ENCODE measurements at places on chromosomes 6 and 20.

DNA sequence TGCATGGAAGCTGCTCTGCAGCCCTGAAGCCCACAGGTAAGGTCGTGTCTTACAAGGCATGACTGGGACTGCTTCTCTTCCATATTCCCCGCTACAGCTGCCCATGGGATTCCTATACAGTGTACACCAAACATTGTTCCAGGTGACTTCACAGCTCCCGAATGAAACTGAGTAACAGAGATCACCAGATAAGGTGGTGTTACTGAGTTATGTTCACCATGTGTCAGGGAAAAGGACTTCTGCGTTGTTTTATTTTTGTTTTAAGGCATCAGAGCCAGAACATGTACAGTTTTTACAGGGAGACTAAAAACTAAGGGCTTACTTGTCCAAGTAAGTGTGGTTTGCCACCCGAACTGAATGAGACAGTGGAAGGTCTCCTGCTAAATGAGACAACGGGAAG lies 138.3 kb downstream of the CD83 start:
- DNase-seq = no peak

GRCh38 chr6:170032197-170032596 lies 258.7 kb downstream of the DLL1 start:
- no peak for DNase-seq

DNA sequence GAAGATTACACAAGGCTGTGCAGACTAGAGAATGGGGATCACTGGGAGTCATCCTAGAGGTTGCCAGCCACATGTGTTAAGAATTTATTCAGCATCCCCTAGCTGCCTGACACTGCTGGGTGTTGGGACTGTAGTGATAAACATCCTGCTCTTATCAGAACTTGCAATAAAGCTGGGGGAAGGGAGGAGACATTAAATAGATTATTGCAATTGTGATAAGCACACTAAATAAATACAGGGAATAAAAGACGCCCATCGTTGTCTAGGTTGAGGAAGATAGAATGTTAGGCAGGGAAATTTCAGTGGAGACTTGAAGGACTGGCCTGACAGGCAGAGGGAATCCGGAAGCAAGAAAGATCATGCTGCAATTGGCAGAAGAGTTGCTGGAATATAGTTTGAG lies 33.2 kb upstream of the TRAM2 start:
- DNase-seq = no peak

DNA sequence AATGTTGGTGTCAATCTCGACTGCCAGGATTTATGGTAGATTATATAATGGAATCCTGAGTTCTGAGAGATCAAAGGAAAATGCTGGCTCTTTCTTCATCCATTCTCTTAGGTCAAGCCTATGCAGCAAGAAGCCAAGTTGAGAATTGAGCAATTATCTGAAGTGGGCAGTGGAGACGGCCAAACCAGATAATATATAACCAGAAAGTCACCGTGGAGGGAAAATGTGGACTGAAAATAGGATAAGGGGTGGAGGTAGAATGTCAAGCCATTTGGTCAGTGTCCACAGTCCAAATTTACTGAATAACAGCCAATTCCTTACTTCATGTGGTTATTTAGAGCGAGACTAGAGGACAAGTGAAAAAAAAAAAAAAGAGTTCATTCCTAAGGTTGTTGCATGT lies 107.8 kb upstream of the ESR1 start:
- no peak for DNase-seq

GRCh38 chr6:34358389-34358905 lies 34.0 kb downstream of the NUDT3 start:
- no peak for DNase-seq

DNA sequence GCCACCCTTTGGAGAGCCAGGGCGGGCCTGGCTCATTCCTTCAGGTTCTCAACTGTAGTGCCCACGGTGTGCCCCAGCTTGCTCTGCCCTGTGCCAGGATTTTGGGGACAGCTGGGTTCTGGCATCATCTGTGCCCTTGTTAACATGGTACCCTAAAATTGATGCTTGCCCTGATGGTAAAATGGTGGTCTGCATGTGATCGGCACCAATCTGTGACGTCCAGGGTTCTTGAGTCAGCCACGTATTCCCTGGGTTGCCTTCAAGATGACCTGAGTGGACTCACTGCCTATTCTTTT lies 31.2 kb upstream of the APCDD1L start:
- no peak for DNase-seq

DNA sequence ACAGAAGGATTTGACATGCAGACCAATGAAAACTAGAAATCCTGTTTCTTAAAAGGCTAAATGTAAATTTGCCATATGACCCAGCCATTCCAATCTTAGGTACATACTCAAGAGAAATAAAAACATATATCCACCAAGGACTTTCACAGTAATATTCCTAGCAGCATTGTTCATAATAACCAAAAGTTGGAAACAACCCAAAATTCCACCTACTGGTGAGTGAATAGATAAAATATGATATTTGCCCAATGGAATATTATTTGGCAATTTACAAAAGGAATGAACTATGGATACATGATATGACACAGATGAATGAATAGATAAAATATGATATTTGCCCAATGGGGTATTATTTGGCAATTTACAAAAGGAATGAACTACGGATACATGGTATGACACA lies 22.7 kb downstream of the MTCL3 start:
- no peak for DNase-seq

DNA sequence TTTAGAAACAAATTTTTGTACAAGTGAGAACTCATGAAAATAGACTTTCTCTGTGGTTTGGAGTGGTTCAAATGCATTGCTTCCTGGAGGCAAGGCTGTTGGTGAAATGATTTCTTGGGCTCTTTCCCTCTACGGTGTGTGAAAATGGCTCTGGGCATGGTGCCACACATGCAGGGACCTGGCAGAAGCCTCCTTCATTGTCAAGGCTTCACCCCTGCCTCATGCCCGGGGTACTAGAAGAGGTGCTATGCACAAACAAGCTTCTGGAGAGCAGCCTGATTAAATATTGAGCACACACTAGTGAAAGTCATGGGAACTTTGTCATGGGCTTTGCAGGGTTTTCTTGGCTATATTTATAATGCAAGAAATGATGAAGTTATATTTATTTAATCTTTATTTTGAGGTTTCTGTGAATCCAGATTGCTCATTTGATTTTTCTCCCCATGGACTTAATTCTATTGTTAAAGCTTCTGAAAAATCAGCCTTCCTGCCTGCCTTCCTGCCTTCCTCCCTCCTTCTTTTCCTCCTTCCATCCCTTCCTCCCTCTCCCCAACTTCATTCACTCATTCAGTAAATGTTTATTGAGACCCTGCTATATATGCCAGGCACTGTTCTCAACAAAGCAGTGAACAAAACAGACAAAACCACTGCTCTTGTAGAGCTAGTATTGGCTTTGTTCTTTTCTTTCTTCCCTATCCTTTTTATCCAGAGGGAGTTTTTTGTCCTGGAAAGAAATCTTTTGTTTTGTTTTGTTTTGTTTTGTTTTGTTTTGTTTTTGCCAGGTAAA lies 21.0 kb downstream of the C6orf89 start:
- DNase-seq = no peak

DNA sequence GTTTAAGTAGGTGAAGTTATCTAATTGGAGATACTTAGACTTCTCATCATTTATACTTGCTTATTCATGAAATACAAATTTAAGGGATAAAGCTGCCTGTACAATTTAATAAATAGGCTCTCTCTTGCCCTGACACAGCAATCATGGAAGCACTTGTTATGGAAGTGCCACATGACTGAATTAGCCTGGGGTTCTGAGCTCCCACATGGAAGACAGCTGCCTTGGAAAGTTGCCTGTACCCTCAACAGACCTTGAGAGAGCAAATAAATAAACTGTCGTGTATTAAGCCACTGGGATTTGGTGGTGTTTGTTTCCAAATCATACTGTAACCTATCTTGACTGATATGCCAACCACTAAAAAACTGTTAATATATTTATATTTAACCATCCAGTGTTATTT lies 87.0 kb upstream of the RSPO3 start:
- no peak for DNase-seq

DNA sequence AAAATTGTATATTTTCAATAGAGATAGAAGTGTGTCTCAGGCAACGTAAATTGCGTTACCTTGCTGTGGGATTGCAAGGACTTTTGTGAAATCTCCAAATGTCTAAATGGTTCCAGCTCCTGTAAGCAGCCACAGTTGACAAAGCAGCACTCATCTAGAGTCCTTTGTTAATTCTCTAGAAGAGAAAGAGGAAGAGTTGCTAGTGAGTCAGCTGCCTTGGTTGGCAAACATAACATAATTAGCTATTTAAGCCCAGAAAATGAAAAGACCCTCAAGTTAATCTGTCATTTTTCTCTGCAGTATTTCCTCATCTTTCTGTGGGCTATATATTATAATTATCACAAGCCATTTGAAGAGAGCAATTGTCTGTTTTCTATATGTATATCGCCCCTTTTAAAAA lies 66.4 kb upstream of the FABP7 start:
- no peak for DNase-seq

DNA sequence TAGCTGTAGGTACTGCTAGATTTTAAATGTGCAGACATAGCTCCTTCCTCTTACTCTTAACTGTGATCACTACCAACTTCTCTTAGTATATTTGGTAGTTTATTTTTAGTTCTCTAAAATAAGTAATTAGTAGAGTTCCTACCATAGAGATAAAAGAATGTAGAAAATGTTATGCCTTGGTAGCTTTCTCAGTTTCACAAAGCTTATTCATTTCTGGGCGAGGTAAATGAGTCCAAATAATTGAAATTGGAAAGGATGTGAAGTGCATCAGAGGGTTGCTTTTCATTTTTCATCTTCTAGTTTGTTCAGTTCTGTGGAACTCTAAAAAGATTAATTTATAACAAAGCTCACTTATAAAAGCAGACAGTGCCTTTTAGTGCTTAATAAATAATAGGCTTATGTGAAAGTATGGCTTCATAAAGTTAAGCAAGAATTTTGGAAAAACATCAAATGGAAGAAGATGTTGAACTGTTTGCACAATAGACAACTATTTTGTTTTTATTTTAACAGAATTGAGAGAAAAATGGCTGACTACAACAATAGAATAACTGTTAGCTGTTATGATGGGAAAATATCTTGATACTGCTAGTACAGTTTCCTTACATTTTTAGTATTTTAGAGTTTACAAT lies 303.7 kb downstream of the UTRN start:
- no peak for DNase-seq

DNA sequence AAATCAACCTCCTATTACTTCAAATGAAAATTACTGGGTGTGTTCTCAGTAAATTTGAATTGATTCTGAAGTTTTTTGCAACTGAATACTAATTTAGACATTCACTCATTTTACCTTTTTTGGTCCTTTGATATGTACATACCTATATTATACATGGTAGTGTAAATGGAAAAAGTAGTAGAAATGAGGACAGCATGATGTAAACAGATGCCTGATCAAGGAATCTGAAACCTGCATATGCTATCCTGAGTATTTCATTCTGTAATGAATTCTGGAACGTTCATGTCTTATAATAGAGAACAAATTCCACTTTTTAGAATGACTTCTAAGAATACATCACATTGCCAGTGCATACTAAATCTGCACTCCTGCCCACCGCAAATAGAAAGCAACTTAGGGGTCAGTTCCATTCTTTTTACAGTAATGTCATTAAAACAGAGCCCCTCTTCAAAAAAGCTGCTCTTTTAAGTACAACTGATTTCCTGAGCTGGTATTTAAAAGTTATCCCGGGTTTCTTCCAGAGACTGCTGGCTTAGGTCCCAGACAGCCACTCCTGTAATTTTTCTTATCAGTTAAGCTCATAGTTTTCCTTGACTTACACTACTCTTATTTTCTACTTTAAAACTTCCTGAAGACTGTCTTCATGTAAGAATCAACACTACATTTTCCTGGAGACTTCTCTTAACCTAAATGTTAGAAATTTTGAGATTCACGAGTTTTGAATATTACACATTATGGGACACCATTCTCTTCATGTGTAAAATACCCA lies 48.4 kb downstream of the MAP3K7 start:
- DNase-seq = no peak

GRCh38 chr20:49906101-49906604 lies 9.2 kb downstream of the SPATA2 start:
- DNase-seq = no peak

- no peak for DNase-seq
These were observed 5.5 kb downstream of the DYNLT1 start for GRCh38 chr6:158639056-158639455.

DNA sequence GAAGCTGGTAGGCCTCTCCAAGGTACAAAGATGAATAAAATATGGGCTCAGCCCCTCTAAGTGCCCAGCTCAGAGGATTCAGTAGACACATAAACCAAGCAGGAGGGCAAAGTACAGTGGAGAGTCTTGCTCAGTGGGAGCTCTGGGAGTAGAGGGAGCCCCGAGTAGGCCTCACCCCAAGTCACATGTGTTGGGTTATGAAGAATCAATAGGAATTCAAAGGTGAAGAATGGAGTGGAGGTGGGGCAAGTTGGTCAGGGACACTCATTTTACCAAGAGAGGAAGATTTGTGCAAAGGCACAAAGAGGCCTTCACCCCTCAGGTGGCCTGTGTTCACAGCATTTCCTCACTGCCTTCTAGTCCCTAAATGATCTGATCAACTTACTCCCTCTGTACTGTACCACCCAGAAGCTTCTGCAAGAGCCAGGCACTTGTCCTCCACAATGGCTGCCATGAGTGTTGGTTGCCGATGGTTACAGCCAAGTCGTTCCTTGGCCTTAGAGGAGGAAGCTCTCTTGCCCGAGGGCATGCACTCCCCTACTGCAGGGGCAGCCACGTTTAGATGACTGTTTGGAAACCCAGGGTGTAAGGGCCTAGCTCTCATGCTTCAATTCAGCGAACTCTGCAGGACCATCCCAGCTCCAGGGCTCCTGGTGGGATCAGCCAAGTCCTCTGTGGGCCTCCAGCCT lies 6.7 kb upstream of the CDKN1A start:
- no peak for DNase-seq

DNA sequence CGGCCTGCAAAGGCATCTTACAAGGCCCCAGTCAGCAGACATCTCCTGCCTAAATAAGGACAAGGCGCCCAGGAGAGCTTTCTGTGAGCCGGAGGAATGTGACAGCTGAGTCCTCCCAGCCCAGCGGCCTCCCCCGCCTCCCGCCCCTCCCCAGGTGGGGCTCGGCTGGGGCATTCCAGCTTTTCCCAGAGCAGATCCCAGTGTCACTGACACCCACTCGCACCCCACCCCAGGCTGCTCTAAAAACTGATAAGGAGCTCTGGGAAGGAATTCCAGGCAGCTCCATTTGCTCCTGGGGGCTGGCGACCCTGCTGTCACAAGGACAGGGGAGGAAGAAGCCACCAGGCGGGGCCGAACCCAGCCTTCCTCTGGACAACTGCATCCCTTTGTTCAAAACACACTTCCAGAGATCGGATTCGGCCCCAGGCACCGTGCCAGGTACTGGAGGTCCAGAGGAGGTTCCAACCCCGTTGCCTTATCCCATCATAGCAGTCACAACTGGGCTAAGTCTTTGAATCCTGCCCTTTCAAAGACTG lies 49.7 kb downstream of the JPH2 start:
- DNase-seq = no peak

Data from CD4-positive, alpha-beta T cell (primary cell).